ENCODE measurements at places on chromosomes 7 and 10.

GRCh38 chr10:97032624-97033023 lies 153.1 kb downstream of the SLIT1 start:
- no peak for DNase-seq

DNA sequence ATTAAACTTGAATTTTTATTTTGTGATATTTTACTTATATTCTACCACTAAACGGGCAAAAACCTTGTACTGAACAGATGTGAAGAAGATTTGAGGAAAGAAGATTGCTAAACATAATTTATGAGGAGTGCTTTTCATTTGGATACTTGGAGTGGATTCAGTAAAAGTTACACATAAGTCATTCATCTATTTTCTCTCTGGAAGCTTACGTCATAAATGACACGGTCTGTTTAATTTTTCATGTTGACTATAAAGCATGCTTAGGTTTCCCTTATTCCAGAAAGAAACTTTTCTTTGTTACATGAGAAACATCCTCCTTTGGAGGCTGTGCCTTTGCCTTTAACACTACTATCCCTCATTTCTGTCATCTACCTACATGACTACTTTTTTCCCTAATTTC lies 53.9 kb downstream of the TFEC start:
- DNase-seq: no peak

- no peak for DNase-seq
Measured at GRCh38 chr10:35412003-35412723, 75.9 kb downstream of the CCNY start.

GRCh38 chr7:95725205-95725604 lies 47.1 kb upstream of the DYNC1I1 start:
- DNase-seq: no peak

DNA sequence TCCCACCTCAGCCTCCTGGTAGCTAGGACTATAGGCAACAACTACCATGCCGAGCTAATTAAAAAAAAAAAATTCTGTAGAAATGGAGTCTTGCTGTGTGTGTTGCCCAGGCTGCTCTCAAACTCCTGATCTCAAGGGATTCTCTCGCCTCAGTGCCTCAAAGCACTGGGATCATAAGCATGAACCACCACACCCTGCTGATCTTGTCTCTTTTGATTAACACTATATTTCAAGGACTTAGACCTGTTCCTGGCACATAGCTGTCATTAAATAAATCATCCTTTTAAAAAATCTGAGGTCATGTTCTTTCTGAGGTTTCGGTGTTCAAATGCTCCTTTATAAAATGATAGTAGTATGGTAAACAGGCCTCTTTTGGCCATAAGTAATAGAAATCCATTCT lies 4.8 kb downstream of the PALS2 start:
- no peak for DNase-seq

- no peak for DNase-seq
Measured at GRCh38 chr10:33381451-33382215, 47.2 kb upstream of the NRP1 start.

GRCh38 chr7:148303295-148304082 lies 287.1 kb upstream of the C7orf33 start:
- DNase-seq: no peak

DNA sequence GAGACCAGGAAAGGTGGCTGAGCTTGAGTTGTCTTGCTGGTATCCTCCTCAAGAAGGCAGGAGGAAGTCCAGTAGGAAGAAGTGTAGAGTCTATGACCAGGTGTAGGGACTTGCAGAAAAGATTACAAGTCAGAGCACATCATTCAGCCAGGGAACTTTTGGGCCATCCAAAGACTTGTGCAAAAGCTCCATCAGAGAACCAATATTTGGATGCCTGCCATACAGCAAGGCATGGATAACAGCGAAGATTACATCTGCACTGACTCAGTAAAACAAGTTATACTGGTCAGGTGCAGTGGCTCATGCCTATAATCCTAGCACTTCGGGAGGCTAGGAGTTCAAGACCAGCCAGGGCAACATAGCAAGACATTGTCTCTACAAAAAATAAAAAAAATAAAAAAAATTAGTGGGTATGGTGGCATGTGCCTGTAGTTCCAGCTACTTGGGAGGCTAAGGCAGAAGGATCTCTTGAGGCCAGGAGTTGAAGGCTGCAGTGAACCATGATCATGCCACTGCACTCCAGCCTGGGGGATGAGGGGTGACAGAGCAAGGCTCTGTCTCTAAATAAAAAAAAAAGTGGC lies 13.2 kb upstream of the NMT2 start:
- no peak for DNase-seq

DNA sequence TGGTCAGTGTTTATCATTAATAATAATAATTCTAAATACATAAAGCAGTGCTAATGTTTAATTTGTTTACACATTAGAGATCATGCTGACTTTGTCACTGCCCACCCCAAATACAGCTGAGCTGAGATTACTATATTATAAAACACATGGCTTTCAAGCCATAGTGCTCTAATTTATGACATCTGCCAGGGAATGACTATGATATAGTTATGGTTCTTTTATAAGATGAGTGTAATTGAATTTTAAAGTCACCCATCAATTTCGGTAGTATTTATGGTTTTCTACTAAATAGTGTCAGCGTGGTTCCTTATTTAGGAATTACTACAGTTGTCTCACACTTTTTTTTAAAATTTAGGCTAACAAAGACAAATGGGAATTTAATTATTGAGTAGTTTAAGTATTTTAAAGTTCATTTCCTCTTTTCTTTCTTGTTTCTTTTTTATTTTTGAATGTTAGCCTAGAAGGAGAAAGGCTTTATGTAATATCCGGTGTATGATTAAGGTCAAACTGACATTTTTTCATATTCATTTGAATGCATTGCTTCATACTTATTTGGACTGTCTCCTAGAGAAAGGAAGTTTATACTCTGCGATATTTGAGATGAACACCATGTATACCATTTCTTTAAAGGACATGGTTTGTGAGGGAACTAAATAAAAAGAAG lies 3.9 kb downstream of the CDK14 start:
- no peak for DNase-seq

DNA sequence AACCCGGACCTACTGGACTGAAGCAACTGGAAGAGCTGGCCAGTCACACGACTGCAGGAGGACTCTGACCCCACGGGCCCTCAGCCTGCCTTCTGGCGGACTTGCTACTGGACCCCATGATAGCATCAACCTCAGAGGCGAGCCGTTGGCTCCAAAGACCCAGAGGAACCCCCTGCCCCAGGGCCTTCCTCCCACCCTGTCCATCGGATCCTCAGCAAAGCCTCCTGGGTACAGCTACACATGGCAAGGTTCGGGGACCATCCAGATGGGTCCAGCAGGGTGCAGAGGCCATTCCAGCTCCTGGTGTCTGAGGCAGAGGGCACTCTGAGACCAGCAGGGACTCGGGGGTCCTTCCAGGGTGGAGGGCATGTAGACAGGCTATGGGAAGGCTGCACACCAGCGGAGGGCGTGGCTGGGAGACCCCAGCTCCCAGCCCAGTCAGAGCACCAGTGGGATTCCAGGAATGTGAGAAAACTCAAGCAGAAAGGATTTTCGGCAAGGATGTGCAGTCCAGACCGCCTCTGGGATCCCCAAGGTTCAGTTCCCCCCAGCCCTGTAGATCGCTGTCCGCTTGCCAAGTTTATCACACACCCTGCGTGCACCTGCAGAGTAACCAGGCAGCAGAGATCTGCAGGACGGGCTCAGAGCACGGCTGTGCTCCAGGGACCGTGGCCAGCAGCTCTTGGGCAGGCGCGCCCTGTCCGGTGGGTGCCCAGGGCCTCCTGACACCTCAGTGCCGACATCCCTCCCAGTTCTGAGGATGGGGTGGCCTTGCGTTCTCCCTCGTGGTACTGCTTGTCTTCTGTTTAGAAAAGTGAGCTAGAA lies 89.8 kb upstream of the PPP2R2D start:
- no peak for DNase-seq

GRCh38 chr10:13930120-13930519 lies 343.4 kb downstream of the PRPF18 start:
- DNase-seq: no peak

Measured in GM06990 (cell line).